ENCODE measurements at places on chromosomes 11 and 22.

DNA sequence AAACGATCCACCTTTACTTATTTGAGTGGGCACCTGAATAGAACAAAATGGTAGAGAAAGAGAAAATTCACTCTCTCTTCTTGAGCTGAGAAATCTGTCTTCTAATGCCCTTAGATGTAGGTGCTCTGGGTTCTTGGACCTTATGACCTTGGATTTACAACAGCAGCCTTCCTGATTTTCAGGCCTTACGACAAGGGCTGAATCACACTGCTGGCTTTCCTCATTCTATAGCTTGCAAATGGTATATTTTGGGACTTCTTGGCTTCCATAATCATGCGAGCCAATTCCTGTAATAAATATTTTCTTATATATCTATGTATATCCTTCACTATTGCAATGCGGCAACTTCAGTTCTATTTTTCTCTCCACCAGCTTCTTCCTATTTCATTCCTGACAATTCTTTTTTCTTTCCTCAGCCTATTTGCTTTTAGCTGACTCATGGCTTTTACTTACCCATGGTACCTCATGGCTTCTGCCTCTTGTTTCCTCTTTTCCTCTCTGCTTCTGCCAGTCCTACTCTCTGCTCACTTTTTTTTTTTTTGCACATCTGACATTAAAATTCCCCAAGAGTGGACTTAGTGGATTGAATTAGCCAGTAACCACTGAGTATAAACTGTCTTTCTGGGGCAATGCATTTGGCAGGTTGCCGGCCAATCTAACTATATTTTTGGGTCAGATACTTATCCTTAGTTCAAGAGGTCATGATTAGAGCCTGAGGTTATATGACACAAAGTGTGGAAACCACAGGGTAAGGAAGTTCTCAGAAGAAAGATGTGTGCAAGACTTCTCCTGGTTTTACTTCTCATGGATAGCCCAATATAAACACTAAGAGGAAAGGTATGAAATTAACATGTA is 359.5 kb downstream of the TMEM135 start:
- DNase-seq: no peak

GRCh38 chr11:130908770-130909625 is 7.3 kb downstream of the SNX19 start:
- no peak for DNase-seq

GRCh38 chr11:112670806-112671570 is 290.2 kb upstream of the NCAM1 start:
- DNase-seq: no peak

GRCh38 chr22:33684087-33684486 is 236.2 kb downstream of the LARGE1 start:
- no peak for DNase-seq

DNA sequence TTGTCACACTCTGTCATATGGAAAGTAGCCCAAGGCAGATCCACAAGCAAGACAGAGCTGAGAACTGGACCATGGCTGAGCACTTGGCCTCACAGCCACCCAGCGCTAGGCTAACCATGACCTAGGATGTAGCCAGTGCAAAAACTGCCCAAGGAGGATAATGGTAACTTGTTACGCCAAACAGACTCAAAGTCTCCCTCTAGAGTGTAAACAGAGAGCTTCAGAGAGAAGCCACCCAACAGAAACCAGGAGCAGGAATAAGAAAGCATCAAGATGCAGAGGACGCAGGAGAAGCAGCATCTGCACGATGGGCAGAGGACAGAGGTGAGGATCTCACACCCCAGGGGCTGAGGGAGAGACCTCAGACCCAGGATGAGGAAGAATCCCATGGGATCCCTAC is 97.9 kb downstream of the RCN1 start:
- no peak for DNase-seq
